GM18507 (cell line): ENCODE measurements at places on chromosomes 1 and 21.

DNA sequence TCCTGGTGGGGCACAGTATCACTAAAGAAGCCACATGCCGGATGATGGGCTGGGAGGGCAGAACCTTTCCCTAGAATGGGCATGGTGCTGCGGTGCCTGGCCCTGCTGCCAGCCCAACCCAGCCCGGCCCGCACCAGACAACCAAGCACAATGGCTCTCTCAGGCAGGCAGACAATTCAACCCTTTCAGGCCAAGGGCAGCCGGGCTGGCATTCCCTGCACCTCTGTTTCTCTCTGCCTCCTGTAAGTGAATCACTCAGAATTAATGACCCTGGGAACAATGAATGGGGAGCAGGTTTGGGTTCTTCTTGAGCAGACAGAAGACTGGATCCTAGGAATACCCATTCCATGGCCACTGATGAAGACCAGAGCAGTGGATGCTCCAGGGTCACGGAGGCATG lies 41.0 kb upstream of the IFFO2 start:
- DNase-seq: no peak

GRCh38 chr1:153357076-153357852 lies 390 bp upstream of the S100A9 start:
- no peak for DNase-seq

- no peak for DNase-seq
Measured at GRCh38 chr1:231376875-231377549, 38.9 kb downstream of the SPRTN start.

- DNase-seq: no peak
Measured at GRCh38 chr1:86277936-86278335, 118.2 kb downstream of the ODF2L start.

DNA sequence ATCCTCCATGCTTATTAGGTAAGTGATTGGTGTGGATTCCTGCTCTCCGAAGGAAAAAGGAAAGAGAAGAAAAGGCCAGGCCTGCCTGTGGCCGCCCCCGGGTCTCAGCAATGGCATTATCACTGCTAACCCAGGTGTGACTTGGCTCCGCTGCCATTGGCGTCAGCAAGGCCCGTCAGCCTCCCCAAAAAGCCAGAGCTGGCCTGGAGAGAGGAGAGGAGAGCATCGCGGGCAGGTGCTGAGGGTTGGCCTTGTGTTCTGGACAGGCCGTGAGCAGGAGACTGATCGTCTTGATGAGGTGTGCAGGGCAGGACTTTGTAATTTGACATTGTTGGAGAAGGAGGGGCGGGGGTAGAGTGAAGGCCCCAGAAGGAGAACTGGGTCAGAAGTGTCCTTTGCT lies 186.4 kb downstream of the CAMTA1 start:
- DNase-seq: no peak

DNA sequence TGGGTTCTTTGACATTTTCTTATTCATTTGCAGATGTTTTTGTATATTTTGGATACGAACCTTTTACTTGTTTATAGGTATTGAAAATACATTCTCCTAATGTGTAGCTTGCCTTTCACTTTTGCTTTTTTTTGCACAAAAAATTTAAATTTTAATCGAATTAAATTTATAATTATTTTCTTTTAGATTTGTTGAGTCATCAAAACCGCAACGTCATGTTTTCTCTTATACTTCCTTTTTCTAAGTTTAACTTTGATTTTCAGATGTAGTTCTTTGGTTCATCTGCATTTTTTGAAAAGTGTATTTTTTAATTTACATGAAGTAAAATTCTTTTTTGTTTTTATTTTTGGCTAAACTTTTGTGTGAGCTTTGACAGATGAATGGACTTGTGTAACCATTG lies 243.7 kb upstream of the DPYD start:
- DNase-seq: no peak

DNA sequence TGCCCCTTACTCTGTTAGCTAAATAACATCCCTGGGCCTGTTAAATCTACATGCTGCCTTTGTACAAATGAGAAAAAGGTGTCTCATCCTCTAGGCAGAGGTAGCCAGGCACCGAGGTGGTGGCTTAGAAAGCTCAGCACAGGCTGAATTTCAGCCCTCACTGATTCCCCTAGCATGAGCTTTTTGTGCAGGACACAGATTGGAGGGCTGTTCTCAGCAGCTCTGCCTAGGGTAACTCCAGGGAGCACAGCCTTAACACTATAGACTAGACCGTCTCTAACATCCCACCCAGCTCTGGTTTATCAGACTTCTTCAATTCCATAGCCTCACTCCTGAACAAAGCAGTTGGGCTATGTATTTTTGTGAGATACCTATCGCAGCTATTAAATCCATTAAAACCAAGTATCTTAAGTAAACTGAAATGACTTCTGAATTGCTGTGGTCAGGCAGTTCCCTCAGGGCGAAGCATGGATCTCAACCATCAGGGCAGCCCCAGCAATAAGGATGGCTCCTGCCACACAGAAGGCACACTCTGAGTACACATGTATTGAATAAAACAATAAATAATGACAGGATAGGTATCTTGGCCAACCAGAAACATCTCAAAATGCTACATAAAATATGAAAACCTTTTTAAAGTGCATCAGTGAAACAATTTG lies 14.8 kb downstream of the S100A6 start:
- DNase-seq: no peak

- no peak for DNase-seq
Measured at GRCh38 chr1:87061742-87062156, 147.3 kb downstream of the HS2ST1 start.

DNA sequence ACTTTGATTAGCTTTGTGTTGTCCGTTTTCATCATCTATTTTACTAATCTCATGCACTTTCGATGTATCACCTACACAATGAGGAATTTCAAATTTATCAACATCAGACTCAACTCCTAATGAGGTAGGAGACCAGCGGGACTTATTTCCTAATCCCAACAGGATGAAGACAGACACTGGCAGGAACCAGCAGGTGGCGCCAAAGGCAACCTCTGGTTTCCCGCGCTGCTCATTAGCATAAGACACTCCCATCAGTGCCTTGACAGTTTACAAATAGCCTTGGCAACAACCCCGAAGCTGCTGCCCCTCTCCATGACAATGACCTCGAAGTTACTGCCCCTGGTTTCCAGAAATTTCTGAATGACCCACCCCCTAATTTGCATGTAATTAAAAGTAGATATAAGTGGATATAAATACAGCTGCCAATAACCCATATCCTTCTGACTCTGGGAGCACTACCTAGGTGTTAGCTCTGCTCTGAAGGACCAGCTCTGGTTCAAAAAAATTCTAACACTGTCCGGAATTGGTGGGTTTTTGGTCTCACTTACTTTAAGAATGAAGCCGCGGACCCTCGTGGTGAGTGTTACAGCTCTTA lies 974.8 kb downstream of the ADGRL2 start:
- DNase-seq: no peak

- no peak for DNase-seq
Measured at GRCh38 chr1:100036718-100037655, 67.2 kb downstream of the SLC35A3 start.

DNA sequence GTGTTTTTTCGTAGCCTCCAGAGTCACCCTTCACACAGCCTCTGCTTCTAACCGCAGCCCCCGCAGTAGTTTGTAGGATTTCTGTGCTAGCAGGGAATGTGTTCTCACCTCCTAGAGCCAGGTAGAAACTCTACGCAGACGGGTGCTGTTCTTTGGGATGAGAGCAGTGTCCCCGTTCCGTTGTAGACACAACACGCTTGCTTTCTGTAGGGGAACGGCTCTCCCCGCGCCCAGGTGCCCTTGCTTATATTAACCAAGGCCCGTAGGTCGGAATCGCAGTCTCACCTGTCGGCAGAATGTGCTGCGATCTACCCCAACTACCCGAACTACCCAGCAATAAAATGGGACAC lies 111.8 kb upstream of the NBPF11 start:
- no peak for DNase-seq
